NCI-H2081 (cell line): ENCODE measurements at places on chromosomes 7 and 10.

GRCh38 chr10:88477343-88478085 lies 105.6 kb downstream of the RNLS start:
- no peak for DNase-seq

- no peak for DNase-seq
Measured at GRCh38 chr7:29971566-29972314, 17.9 kb downstream of the SCRN1 start.

DNA sequence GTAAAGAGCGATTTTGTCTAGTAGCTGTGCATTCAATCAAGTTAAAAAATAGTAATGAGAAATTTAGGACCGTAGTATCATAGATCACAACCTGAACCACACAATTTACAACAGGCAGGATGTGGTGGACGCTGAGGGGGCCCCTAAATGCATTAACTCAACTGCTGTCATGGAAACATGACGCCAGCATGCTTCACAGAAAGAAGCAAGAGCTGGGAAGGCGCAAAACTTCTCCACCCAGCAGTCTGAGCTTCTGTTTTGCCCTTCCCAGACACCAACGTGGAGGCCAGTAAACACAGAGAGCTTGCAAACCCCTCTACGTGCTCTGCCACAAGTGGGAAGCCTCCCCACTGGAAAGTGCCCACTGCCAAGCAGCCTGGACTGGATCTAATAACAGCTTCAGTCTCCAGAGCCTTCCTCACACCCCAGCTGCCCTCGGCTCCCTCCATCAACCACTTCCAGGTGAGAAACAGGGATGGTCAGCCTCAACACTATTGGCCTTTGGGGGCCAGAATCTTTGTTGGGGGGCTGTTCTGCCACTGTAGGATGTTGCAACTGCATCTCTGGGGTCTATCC lies 151.8 kb downstream of the SFMBT2 start:
- DNase-seq = no peak

DNA sequence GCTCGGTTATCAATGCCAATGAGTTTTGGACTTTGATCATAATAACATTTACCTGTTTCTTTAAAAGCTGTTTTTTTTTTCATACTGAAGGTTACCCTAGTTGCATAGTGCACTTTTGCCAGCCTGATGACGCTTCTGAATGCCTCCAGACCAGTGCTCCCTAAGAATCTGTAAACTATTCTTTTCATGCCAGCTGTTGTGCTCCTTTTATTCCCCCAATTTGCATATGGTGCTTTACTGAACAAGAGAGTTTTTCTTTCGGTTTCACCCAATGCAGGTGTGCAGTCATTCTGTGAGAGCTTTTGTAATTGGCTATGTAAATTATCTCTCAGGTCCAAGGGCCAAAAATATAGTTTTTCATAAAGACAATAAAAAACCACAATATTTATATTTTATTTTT lies 48.1 kb upstream of the GLCCI1 start:
- DNase-seq = no peak

DNA sequence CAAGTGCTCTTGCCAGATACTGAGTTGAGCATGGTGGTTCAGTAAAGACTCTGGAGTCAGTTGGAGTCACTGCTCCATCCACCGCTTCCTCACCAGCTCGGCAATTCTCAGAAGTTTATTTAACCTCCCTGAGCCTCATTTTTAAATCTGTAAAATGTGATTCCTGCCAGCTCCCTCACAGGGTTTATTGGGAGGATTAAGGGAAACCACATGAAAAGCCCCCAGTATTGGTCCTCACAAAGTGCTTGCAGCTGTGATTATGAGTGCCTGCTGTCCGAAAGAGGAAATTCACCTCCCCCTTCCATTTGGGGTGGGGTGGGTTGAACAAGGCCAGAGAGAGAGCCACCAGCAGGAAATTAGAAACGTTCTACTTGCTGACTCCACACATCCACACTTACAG lies 99.0 kb downstream of the AOAH start:
- DNase-seq = no peak

- DNase-seq = no peak
Measured at GRCh38 chr10:71068861-71069271, 143.5 kb upstream of the UNC5B start.

- DNase-seq = no peak
Measured at GRCh38 chr7:20744954-20745446, 41.7 kb downstream of the SP8 start.

DNA sequence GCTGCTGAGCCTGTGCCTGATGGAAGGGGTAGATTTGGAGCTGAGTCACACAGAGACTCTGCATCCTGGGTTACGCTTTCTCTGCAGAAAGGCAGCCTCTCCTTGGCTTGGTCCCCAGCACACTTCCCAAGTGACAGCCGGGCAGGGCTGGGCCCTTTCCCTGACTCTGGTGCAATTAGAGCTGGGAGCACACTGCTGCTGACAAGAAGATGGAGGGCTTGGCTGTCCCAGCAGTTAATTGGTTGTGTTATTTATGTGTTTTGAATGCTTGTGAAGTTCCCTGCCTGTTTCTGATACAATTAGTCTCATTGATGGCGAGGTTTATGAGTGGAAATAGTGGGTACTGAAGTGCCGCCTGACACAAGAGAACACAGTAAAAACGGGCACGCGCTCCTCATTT lies 123.6 kb downstream of the TCERG1L start:
- DNase-seq = no peak

DNA sequence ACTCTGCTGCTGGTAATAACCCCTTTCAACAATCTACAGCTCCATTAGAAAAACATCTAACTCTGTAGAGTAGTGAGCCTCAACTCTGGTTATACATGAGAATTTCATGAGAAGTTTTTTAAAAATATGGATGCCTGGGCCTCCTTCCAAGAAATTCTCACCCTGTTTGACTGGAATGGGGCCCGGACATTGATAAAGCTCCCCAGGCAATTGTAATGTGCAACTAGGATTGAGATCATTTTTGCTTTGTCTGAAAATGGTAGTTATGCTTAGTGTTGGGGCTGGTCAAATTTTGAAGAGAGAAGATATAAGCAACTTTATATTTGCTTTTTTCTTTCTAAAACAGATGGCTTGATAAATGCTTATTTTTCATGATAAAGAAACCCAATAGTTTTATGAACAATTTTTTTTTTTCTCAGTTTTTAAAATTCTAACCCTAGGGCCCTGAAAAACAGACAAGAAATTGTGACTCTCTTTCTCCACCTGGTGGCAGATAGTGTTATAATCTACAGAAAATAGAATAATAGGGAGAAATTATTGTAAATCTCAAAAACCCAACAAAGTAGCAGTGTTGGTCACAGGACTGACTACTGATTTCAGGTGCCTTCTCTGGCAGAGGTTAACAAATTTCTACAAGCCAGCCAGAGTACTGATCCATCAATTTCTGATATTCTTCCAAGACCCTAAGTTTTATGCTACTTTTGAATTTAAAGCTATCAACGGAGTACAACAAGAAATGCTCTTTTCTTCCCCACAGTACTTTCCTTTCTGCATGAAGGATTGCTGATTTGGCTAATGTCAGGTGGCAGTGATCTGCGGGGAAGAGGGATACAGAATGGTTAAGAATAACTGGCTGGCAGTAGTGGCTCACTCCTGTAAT lies 174.8 kb downstream of the DKK1 start:
- no peak for DNase-seq

GRCh38 chr7:74598558-74598957 lies 59.0 kb upstream of the GTF2I start:
- no peak for DNase-seq

- DNase-seq = no peak
Measured at GRCh38 chr10:113131613-113132261, 181.7 kb downstream of the TCF7L2 start.

GRCh38 chr10:124329362-124329761 lies 89.4 kb downstream of the OAT start:
- no peak for DNase-seq

DNA sequence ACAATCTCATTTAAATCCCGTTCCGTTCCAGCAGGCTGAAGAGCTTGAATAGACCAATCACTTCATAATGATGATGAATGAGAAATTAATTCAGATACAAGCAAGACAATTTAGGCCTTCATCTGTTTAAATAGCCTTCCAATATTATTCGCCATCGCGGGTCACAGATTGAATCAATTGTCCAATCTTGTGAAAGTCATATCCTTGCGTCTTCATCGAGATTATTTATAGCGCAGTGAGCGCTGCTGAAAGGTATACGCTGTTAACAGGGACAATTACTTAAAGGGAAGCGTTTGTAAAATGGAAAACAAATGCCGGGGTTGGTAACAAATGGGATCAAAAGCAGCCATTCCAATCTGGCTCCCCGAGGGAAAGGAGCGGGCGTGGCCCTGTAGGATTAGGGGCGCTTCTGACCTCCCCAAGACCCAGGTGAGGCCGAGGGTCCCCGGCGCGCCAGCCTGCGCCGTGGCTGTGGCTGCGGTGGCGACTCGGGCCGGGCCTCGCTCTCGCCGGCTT lies 8.6 kb downstream of the EVX1 start:
- no peak for DNase-seq

- DNase-seq = no peak
Measured at GRCh38 chr7:98784216-98784785, 85.5 kb downstream of the TMEM130 start.

GRCh38 chr10:70206762-70207161 lies 26.5 kb downstream of the PPA1 start:
- no peak for DNase-seq

DNA sequence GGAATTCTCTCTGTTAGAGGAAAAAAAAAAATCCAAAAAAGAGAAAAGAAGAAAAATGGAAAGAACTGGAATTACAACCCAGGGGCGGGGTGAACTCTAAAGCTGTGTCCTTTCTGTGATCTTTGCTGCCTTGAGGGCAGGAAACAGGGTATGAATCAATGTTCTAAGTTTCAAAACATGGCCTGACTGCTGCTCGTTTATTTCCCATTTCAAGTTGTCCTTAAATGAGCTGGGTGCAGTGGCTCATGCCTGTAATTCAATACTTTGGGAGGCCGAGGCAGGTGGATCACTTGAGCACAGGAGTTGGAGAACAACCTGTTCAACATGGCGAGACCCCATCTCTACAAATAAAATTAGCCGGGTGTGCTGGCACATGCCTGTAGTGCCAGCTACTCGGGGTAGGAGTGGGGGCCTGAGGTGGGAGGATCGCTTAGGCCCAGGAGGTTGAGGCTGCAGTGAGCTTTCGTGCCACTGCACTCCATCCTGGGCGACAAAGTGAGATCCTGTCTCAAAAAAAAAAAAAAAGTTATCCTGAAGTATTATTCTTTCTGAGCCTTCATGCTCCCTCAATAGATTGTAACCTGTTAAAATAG lies 24.7 kb upstream of the TFAM start:
- DNase-seq = no peak

DNA sequence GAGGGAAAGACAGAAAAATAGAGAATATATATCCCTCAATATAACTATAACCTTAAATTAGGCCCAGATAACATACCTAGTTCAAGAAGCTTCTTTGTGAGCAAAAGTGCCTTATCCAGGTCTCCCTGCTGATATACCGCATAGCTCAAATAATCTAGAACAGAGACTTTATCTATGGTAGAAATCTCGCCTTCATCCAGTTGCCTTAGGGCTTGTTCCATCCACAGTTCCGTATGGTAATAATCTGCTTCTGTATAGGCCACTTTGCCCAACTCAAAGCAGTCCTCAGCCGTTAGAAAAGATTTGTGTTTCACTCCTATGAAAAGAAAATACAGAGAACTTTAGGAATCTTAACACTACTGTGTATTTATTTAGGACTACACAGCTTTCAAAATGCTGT lies 43.4 kb downstream of the P4HA1 start:
- no peak for DNase-seq

DNA sequence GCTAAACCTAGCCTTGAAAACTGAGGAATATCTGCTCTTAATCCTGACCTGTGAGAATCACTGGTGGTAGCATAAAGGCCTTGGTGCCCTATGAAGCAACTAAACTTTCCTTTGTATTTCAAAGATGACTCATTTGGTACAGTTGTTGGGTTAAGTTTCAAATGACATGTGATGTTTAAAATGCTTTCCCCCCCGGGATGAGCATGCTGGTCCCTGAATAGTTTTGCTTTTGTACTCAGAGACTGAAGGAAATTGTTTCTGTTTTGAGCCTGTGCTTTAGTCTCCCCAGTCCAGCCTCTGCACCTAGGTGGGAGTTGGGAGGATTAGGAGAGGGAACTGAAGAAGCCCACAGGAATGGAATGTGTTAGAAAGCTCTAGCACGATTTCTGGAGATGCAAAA lies 258.9 kb upstream of the NPY start:
- DNase-seq = no peak

DNA sequence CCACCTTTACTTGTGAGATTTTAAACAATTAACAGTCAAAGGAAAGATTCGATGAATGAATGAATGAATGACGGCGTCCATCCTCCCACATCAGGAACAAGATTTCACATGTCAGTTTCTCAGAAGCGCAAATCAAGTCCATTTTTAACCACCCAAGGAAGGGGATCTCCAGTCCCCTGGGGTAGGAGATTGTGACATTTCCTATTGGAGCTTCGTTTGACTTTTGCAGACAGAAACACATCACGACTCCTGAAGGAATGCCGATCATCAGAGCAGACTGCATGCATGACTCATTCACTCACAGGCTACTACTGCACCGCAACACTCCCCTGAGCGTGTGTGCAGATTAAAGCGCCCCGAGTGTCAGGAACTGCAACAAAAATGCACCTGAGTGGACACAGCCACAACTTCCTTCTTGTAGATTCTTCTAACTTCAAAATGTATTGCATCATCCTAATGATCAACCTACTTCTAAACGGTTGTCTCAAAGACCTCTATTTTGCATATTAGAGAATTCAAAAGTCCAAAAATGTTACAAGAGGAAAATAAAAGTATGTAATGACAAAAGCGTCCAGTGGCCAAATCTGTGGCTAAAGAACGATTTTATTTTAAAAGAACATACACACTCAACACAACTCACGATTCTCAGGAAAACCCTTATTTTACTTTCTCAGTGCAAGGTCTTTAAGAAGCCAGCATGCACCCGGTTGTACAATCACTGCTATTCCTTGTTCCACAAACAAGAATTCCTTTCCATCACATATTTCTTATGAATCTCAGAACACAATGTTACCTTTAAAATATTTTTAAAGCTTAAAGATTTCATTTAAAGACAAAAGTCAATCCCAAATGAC lies 172.6 kb downstream of the FAM107B start:
- no peak for DNase-seq

- peak; percentile 89 for DNase-seq
Measured at GRCh38 chr7:28921822-28922221, 36.3 kb downstream of the TRIL start.

GRCh38 chr10:81696609-81697388 lies 178.2 kb upstream of the NRG3 start:
- DNase-seq = no peak

- no peak for DNase-seq
Measured at GRCh38 chr10:26807532-26807931, 53.2 kb downstream of the ABI1 start.

DNA sequence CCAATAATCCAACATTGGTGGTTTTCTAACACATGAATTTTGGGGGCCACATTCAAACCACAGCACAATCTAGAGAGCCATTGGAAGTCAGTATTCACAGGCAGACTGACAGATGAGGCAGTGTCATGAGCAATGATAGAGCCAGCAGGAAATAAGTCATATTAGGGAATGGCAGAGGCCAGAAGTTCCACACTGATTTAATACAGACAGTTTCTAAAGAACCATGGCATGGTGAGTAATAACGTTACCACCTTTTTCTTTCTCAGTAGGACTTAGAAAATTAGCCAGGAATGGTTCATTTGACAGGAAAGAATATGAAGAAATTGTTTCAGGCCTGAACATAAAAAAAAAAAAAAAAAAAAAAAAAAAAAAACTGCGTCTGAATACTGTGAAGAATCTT lies 210.3 kb downstream of the GPAM start:
- DNase-seq = no peak
